ENCODE measurements at places on chromosomes 2 and 18.
A peak's percentile ranks its signal among the peaks of the same experiment; 100 is the strongest.

DNA sequence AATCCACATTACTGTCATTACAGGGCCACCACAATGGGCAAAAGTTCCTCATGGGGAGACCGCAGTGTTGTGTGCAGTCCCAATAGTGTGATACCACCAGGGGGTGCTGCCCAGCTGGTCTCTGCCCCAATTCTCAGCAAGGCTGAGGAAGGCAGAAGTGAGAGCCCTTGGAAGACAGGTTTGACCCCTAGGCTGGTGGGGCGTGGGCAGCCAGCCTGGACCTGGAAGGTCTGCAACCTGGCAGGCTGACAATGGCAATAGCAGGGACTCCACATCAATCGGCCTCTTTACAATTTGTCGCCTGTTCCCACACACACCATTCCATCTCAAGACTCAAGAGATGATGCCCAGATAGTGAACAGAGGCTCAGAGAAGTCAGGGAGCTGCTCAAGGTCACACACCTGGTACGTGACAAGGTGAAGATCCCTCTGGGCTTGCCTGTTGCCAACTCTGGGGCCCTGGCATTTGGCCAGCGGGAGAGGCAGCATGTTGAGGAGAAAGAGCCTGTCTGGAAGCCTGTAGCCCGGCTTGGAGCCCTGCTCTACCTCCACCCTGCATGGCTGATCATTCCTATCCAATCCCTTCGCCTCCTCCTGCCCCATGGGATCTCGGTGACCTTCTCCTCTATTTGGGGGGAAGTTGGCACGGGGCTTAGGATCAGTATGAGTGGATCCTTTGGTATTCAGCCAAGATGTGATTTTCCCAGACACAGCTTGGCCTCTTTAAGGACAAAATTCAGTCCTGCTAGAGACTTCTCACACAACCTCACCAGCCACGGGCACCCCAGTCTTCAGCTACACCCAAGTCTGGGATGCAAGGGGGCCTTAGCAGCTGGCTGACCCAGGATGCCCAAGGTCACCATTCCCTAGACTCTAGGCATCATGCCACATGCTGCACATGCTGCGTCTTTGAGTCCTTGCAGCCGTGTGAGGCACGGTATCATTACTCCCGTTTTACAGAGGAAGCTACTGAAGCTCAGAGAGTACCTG lies 2.9 kb upstream of the ATOH8 start:
- DNase-seq, result peak; percentile 15

GRCh38 chr2:201363857-201364560 lies 6.9 kb upstream of the FLACC1 start:
- no peak for DNase-seq

- DNase-seq, result no peak
Measured at GRCh38 chr2:120845277-120845676, 109.6 kb downstream of the GLI2 start.

DNA sequence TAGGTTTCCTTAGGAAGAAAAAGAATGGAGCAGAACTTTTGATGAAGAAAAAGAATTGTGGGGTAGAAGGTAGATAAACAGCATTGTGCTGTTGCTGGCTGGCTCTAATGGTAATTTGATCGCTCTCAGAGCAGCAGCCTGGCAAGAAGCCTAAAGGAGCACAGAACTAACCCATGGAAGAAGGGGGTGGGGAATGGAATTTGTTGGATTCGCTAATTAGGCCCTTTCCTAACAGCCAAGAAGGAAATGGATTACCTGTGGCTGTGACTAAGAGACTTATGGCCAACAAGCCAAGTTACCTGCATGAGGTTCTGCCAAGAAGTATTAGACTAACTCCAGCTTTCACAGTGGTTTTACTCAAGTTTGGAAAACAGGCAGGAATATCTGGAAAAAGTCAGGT lies 210.6 kb downstream of the IKZF2 start:
- no peak for DNase-seq

GRCh38 chr2:235116885-235117492 lies 165.2 kb downstream of the SH3BP4 start:
- DNase-seq, result no peak

DNA sequence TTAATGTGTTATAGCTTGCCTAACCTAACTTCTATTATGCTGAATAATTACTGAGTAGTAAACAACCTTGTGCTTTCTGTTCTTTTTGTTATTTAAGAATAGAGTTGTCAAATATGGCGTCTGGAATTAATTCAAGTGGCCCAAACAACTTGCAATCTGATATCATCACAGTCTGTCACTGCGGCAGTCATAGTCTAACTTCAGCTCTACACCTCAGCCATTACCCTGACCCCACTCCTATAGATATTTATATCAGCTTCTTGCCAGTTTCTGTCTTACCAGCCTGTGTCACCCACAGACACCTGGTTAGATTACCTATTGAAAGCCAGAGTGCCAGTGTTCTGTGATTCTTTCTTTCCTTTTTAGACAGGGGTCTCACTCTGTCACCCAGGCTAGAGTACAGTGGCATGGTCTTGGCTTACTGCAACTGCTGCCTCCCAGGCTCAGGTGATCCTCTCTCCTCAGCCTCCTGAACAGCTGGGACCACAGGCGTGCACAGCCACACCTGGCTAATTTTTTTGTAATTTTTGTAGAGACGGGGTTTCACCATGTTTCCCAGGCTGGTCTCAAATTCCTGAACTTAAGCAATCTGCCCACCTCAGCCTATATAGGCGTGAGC lies 14.1 kb upstream of the KLHL41 start:
- no peak for DNase-seq

- DNase-seq, result no peak
Measured at GRCh38 chr2:158575051-158575635, 118.4 kb downstream of the PKP4 start.
